H4 (cell line): ENCODE measurements at places on chromosomes 1 and 21. TPM values are rescaled to one million over a fixed set of nuclear protein-coding genes. Genes with fewer than 3 reads are reported as not detected.

Gene ZNF648
- 0.06 TPM in 1 of 2 replicates, not detected in the other for total RNA-seq

Gene KCNN3
- 0.06 and 0.41 TPM in 2 replicates for total RNA-seq

Gene FCER1A
- not detected in 2 replicates for total RNA-seq

Gene NBPF6
- total RNA-seq, result not detected in 2 replicates

Gene OR2T2
- not detected in 2 replicates for total RNA-seq

Gene RAB7B
- 1.9 and 3.8 TPM in 2 replicates for total RNA-seq

Gene MAP1LC3C
- total RNA-seq, result 0.08 TPM in 1 of 2 replicates, not detected in the other

Gene PRELP
- total RNA-seq, result not detected in 2 replicates

Gene SELENBP1
- total RNA-seq, result 3.3 and 5.8 TPM in 2 replicates

Gene LAMB3
- total RNA-seq, result 1.3 and 1.8 TPM in 2 replicates

Gene PLCH2
- total RNA-seq, result 0.02 TPM in 1 of 2 replicates, not detected in the other
